ENCODE measurements at places on chromosomes 7 and 10.
A peak's percentile ranks its signal among the peaks of the same experiment; 100 is the strongest.

- no peak for DNase-seq
Observed at GRCh38 chr10:129136951-129137350, 330.1 kb upstream of the MGMT start.

- no peak for DNase-seq
Observed at GRCh38 chr7:40698214-40698920, 563.6 kb downstream of the SUGCT start.

DNA sequence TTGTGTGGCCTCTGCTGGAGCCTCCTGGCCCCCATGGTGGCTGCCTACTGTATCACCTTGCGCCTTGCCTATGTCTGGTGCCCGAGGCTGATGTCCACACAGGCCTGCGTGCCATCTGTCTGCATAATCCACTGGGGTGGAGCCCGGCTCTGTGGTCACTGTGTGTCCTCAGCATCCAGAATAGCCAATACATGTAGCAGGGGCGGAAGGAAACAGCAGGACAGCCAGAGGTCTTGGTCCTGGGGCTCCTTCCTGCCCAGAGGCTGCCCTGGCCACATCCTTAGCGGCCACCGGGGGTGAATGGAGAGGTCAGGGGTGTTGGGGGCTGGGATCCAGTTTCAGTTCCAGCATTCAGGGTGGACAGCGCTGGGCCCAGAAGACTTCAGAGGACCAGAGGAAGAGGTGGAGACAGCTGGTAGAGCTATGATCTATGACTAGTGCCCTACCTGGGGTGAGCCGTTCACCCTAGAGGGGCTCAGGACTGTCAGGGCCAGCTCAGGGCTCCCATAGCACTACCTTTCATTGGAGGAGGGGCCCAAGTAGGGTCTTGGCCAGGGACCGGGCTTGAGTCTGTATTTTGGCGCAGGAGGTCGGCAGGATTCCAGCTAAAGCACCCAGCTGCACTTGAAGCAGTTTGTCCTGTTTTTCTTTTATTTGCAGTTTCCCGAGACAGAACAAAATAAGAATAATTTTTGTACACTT is 15.9 kb downstream of the YKT6 start:
- no peak for DNase-seq

- no peak for DNase-seq
Observed at GRCh38 chr7:104914421-104914820, 99.6 kb upstream of the KMT2E start.

- no peak for DNase-seq
Observed at GRCh38 chr7:144820552-144820951, 15.3 kb downstream of the TPK1 start.

DNA sequence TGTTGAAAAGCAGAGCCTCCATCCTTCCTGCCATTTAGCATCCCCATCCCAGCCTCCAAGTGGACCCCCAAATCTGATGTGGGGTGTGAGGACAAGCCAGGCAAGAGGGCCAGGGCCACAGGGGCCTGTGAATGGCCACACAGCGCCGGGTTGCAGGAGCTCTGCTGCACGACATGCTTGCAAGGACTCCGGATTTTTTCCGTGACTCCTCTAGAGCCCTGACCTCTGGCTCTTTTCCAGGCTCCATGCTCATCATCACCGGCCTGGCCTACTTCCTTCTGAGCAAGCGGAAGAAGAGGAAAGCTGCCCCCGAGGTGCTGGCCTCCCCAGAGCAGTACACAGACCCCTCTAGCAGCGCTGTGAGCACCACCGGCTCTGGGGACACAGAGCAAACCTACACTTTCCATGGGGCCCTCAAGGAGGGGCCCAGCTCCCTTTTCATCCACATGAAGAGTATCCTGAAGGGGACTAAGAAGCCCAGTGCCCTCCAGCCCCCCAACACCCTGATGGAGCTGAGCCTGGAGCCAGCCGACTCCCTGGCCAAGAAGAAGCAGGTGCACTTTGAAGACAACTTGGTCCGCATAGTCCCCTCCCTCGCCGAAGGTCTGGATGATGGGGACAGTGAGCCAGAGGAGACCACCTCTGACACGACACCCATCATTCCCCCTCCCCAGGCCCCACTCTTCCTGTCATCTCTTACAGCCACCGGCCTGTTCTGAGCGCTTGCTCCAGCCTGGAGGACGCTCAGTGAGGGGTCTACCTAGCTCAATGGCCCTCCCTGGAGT is 23.5 kb downstream of the TMEM72 start:
- DNase-seq: no peak

- no peak for DNase-seq
Observed at GRCh38 chr10:128739930-128740329, 613.7 kb upstream of the MKI67 start.

DNA sequence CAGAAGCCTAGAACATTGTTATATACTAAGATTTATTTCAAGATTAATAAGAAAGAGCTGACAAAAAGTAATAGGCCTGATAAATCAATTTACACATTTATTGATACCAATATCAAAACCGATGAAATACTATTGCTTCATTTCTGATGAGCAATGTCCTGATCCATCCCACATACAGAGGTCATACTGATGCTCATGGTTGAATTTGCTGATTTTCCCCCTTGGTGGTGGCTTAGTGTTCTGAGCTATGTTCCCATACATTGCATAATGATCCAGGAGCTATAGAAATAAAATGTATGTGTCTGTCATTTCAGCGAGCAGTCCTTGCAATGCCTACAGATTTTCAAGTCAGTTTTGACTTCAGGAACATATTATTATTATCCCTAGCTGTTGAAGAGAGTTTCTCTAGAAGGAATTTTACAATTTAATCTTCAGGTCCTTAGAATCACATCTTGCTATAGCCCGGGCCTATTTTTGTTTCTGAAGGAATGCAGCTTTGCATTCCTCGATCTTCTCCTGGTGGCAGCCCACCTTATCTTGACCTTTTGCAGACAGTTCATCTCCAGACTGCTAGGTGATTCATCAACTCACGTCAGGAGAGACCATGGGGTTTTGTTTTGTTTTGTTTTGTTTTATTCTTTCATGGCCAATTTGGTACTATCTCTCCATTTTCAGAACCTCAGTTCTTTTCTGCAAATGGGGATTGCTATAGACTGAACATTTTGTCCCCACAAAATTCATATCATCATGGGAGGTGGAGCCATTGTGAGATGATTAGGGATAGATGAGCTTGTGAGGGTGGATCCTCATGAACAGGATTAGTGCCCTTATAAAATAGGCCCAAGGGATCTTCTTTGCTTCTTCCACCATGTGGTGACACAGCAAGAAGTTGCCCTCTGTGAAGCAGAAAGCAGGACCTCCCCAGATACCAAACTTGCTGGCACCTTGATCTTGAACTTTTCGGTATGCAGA is 465.6 kb upstream of the IGFBP3 start:
- no peak for DNase-seq

DNA sequence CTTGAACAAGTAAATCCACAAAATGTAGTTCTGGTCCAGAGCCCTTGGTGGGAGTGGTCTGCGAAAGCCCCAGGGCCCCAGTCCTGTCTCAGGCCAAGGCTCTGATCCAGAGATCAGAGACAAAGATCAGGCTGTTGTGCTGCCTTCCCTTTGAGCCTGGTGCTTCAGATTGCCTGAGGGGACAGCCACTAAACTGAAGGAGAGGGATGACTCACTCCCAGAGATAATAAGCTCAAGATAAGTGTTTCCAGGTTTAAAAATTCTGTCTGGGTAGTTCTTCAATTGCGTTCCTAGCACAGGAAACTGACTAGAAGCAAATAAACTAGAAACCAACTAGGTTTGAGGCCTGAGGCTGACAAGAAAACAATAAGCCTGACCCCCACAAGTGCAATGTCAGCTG is 190.2 kb downstream of the RAMP3 start:
- no peak for DNase-seq

- no peak for DNase-seq
Observed at GRCh38 chr7:155963356-155963755, 151.1 kb upstream of the SHH start.

DNA sequence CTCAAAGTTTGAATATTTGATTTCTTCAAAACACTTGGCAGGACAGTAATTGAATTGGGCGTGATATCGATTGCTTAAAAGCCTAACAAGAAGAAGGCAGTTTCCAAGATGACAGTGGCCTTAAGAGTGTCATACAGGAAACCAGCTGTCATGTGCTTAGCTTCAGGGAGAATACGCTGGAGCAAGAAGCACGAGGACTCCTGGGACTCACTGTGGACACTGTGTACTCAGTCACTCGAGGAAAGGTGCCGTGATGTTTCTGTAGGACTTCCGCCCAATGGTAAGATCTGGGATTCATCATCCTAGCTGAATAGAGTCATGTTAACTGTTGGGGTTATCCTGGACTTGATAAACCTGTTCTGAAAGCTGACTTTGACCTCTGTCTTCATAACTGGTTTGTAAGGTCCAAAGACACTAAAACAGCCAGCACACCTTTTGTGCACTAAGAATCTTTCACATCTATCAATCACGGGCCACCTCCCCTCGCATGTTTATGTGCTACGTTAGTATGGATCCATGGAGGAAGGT is 113.5 kb downstream of the CELF2 start:
- no peak for DNase-seq

DNA sequence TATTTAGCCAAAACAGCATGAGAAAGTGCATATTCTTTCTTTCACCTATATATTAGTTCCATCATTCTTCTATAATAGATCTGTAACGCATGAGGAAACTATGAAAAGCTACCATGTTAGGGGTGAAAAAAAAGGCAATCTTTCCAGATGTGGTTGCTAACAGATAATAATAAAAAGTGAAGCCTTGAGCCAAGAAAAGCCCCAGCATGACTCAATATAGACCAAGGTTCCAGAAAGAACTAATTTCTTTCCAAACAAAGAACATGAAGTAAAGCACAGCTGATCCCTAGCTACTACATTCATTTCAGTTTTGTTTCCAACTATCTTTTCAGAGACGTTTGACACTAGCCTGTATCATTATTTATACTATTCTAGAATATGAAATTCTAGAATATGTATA is 16.4 kb downstream of the ARL4A start:
- no peak for DNase-seq

GRCh38 chr7:44073664-44074348 is 8.4 kb upstream of the PGAM2 start:
- no peak for DNase-seq

DNA sequence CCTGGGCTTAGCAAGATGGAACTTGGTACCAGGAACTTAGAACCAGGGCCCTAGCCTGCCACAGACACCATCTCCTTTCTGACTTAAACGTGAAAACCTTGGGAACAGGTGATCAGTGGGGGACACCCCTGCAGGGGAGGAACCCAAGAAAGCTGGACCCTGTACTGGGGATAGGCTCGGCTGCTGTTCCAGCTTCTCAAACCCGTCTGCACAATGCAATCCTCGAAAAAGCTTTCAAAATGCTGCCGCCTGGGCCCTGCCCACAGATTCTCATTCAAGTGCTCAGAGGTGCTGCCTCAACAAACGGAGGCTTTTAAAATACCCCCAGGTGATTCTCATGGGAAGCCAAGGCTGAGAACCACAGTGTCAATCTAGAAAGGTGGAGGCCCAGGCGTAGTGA is 169.7 kb downstream of the ARHGAP21 start:
- DNase-seq: no peak

DNA sequence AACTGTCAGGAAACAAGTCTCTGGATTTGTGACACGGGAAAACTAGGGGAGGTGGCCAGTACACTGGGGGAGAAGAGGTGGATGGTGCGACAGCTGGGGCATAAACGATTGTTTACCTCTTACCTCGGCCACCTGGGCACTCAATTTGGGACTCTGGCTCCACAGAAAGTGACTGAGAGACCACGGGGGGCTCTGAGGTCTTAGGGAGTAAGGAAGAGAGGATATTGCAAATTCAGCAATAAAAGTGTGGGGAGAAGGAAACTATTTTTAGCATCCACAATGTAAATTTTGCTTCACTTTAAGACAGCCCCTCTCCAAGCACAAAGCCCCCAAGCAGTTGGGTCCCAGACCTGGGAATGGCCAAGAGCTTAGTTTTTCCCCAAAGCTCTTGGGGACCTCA is 440.5 kb downstream of the GRID1 start:
- no peak for DNase-seq

- DNase-seq: no peak
Observed at GRCh38 chr7:111833466-111833865, 271.2 kb upstream of the IMMP2L start.

GRCh38 chr7:140192620-140193019 is 15.8 kb upstream of the KDM7A start:
- DNase-seq: no peak

GRCh38 chr7:135512135-135512887 is 2.4 kb upstream of the CNOT4 start:
- DNase-seq: peak; percentile 60

- DNase-seq: no peak
Observed at GRCh38 chr10:111297351-111297848, 220.6 kb downstream of the ADRA2A start.

DNA sequence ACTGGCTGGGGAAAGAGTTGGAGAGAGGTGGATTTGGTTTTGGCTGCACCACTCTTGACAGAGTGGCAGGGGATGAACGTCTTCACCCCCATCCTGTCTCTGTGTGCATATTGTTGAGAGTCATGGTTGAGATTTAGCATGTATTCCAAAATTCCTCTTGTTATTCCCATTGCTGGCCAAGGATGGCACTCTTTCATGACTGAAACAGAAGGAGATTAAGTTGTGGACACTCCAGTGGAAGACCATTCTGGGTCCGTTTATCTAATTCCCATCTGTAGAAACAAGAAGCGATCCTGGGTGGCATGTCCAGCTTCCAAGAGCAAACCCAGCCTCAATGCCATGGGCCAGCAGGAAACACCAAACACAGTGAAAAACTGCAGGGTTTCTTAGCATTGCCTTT is 469.0 kb upstream of the IGFBP3 start:
- no peak for DNase-seq

DNA sequence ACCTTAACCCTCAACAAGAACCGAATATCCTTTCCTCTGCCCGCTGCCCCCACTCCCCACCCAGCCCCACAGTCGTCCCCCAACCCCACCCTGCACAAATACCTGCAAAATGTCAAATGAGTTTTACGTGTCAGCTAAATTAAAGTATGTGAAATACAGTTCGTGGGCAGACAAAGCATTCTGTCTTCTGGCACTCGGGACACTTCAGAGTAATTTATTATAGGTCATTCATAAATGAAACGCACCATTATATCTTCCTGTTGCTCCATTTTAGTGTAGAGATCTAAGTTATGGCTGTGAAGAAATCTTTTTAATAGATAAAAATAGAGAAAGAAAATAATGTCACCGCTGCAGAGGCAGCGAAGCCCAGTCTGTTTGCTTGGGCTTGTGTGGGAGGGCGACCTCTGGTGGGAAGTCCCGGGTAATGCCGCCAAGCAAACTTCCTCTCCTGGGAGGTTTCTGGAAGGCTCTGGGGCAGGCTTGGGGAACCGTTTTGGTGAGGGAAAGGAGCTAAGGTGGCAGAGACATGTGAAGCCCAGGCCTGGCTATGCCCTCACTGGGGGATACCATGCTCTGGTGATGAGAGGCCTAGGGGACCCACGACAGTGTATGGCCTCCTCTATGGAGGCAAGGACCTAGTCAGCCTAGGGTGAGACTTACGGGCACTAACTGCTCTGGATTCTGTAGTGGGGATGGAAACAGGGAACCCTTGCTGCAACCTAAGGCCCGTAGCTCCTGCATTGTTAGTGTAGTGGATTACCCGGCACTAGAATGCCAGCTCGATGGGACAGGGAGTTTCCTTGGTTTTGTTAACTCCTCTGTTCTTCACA is 604.9 kb downstream of the LRMDA start:
- no peak for DNase-seq

- no peak for DNase-seq
Observed at GRCh38 chr10:119724593-119725516, 995 bp upstream of the INPP5F start.

All from DMS 273 treated with DMSO at 0.1 percent for 48 hours (cell line).